ENCODE measurements at places on chromosomes 7 and 10.

- no peak for DNase-seq
These were observed 49.0 kb downstream of the PRR15 start for GRCh38 chr7:29612596-29612995.

DNA sequence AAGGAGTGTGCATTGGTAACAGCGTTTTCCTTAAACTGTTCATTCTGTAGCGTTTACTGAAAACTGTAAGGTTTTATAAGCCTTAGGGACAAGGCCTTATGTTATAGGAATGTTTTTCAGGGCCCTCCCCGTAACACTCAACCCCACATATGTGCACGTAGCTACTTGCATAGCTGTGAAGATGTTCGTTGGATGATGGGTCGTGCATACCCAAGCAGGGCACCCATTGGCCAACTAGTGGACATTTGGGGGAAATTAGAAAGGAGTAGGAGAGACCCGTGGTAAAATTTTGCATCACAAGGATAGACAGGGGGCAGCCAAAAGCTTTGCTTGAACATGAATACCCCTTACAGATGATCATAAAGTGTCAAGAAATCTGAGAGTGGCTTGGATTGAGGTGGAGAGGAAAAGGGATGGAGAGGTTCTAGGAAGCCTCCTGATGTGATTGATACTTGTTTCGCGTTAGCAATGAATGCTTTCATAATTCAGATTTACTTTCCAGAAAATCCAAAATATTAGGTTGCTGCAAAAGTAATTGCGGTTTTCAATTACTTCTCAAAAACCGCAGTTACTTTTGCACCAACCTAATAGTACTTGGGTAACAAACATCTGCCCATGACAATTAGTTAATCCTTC is 878 bp downstream of the SEC61A2 start:
- DNase-seq, result peak; percentile 78

GRCh38 chr10:131531265-131532190 is 220.0 kb upstream of the TCERG1L start:
- DNase-seq, result no peak

GRCh38 chr10:79196470-79197461 is 128.0 kb downstream of the ZMIZ1 start:
- DNase-seq, result peak; percentile 82

GRCh38 chr10:104349623-104350126 is 4.0 kb upstream of the CFAP58 start:
- peak; percentile 26 for DNase-seq

GRCh38 chr10:80172896-80173295 is 32.4 kb downstream of the ANXA11 start:
- no peak for DNase-seq

DNA sequence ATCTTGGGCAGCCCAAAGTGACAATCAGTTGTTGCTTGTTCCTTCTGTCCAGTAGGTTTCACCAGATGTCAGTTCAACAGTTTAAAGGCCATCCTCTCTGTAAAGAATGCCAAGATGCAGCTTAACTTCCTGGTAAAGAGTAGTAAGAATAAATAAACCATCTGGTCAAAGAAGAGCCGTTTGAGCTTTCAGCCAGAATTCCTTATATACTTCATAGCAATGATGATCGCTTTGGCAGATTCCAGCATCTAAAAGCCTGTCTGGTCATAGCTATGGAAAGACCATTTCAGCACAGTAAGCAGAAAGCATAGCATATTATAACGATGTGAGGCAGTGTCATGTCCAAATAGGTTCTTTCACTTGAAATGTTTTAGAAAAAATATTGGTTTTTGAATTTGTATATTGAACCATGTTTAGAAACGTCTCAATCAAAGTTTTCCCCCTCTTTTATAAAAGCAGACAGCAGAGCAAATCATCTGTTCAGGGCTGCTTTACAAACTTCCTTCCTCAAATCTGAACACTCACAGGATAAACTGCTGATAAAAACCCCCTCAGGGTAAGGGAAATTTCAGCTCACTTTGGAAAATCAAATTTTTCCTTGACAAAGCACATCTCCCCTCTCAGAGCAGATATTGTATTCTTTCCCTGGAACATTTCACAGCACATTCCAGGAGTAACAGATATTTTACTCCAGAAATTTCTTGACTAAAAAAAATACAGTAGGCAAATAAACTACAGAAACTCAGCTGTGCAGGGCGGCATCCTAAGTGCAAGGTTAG is 184.1 kb downstream of the NOC3L start:
- no peak for DNase-seq

GRCh38 chr10:94069884-94070283 is 76.2 kb downstream of the PLCE1 start:
- no peak for DNase-seq

DNA sequence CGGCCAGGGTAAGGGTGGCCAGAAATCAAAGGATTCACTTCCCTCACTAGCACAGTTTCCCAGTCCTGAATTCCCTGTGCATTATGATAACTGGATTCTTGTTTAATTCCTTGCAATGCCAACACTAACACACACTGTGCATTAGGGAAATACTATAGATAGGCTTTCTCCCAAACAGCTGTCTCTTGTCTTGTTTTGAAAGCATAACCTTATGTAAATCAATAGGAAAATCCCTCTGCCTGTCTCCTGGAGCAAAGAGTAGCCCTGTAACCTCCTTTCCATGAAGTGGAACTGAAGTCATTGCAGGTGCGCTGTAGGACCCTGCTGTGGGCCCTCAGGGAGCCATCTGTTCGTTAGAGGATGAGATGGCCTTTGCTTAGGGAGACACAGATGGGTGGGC is 82.8 kb upstream of the FAM171A1 start:
- no peak for DNase-seq

GRCh38 chr7:966291-967069 is 8.9 kb downstream of the COX19 start:
- DNase-seq, result no peak

DNA sequence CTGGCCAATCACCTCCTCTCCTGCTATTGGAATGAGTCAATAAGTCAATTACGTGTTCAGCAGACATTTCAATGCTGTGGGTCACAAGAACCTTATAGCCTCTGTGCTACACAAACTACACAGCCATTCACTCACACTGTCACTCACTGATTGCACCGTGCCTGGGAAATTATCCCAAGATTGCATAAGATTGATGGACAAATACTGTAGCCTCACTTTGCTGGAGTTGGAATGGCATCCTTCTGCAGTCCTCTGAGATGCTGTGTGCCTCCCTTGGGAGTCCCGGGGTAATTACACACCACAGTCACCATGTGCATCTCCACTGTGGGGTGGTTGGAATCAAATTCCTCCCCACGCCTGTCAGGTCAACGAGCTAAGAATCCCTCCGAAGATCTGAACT is 358.7 kb upstream of the MGMT start:
- no peak for DNase-seq

DNA sequence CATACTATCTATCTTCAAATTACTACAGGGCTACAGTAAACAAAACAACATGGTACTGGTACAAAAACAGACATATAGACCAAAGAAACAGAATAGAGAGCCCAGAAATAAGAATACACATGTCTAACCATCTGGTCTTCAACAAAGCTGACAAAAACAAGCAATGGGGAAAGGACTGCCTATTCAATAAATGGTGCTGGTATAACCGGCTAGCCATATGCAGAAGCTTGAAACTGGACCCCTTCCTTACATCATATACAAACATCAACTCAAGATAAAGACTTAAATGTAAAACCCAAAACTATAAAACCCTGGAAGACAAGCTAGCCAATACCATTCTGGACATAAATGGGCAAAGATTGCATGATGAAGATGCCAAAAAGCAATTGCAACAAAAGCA is 1143.7 kb downstream of the DNAJB9 start:
- no peak for DNase-seq

GRCh38 chr7:140192620-140193019 is 15.8 kb upstream of the KDM7A start:
- DNase-seq, result no peak

- no peak for DNase-seq
These were observed 32.9 kb downstream of the PPP2R2D start for GRCh38 chr10:131933696-131934086.

- peak; percentile 86 for DNase-seq
These were observed 7.3 kb downstream of the FGFBP3 start for GRCh38 chr10:91901784-91902677.

- DNase-seq, result no peak
These were observed 127.3 kb downstream of the RNLS start for GRCh38 chr10:88455831-88456230.

DNA sequence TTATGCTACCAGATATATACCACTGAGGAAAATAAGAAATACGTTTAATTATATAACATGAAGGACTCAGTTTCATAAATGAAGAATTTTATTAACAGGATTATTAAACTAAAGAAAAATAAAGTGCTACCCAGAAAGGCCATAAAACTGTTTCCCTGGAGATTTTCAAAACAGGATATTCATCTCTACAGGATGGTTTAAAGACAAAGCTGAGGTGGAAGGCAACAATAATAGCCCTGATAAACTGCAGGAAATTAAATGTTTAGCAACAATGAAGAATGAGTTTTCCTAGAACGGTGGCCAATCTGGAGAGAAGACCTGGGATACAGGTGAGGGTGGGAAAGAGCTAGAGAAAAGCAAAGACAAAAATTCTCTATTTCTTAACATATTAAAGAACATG is 11.9 kb downstream of the RHEB start:
- DNase-seq, result no peak

- DNase-seq, result peak; percentile 75
These were observed 145.8 kb downstream of the FRMD4A start for GRCh38 chr10:14184841-14185315.

- DNase-seq, result no peak
These were observed 36.1 kb downstream of the BMPER start for GRCh38 chr7:33941418-33941817.

DNA sequence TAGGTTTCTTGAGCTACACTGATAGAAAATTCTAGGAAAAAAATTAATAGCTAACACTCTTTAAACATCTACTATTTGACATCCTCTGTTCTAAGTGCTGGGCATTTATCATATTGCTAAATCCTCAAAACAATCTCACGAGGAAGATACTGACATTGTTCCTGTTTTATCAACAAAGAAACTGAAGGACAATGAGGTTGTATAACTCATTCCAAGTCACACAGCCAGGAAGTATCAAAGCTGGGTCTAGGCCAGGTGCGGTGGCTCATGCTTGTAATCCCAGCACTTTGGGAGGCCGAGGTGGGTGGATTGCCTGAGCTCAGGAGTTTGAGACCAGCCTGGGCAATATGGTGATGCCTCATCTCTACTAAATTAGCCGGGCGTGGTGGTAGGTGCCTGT is 51.6 kb upstream of the IL6 start:
- DNase-seq, result no peak

DNA sequence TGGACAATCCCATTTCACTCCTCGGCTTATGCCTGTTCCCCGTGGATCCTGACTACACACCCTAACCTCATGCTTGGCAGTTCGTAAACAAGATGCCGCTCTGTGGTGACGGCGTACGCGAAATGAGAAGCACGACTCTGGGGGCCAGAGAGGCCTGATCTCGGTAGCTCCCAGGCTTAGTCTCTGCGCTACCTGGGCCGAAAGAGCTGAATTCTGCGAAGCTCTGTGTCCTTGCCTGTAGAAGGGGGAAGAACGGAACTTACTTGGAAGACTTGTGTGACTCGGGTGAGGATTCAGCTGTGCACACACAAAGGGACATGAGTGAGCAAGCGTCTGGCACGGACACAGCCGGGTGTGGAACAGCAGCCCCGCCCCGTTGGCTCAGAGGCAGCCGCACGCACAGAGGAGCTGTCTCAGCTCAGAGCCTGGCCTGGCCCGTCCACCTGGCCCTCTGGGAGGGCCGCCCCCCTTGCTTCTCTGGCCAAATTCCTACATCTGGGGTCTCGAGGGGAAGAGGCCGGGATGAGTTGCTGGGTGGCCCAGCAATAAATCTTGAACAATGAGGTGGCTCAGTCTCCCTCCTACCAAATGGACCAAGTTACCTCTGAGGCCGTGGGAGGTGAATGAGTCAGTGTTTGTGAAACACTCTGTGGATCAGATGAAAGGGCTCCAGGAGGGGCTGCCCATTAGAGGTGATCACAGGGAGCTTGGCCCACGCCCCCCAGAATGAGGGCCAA is 83.8 kb downstream of the PDGFA start:
- DNase-seq, result no peak

- no peak for DNase-seq
These were observed 134.4 kb downstream of the BMS1 start for GRCh38 chr10:42916974-42917373.

- DNase-seq, result no peak
These were observed 1.6 kb downstream of the HOXA13 start for GRCh38 chr7:27198138-27198841.

GRCh38 chr7:18799899-18800298 is 304.4 kb downstream of the HDAC9 start:
- no peak for DNase-seq

- DNase-seq, result no peak
These were observed 9.0 kb upstream of the DLX6 start for GRCh38 chr7:96996111-96996957.

DNA sequence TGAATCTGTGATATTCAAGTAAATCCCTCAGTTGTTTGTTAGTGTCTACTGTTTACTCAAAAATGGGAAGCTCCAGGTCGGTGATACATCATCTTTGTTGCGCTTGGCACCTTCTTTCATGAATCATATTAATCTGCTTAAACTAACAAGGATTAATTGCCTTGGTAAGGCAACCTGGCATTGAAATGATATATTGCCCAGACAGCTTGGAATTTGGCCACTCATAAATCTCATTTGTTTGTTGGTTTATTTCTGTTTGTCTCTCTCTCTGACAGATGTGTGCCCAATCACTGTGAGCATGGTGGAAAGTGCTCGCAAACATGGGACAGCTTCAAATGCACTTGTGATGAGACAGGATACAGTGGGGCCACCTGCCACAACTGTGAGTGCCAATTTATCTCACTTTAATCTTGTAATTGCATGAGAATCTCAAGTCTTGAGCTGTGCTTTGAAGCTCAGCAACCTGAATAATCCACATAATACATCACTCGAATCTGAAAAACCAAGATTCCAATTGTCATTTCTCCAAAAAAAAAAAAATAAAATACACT is 1104.8 kb upstream of the C7orf33 start:
- DNase-seq, result no peak

GRCh38 chr7:73921623-73922528 is 60.9 kb downstream of the TMEM270 start:
- DNase-seq, result no peak

- DNase-seq, result no peak
These were observed 12.6 kb downstream of the PDAP1 start for GRCh38 chr7:99395616-99396327.

DNA sequence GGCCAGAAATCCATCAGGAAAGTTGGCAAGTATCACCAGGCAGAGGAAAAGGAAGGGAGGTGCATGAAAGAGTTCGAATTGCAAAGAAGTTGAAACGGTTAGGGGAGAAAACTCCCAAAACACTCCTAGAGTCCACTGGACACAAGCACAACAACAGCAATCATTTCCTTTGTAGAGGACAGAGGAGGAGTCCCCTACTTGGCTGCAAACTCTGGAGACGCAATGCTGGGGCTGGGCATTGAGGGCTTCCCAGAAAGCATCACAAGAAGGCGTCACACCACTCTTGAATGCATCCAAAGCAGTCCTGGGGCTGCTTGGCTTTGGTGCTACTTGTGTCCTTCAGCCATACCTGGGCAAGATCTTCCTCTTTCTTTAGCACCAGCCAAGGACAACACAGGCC is 18.1 kb upstream of the SLC26A4 start:
- no peak for DNase-seq
